ENCODE measurements at places on chromosomes 7 and 10. TPM values are rescaled to one million over a fixed set of nuclear protein-coding genes. Genes with fewer than 3 reads are reported as not detected.

RBP4 gene
- total RNA-seq, result 0.31 TPM

GCK gene
- 4.9 TPM for total RNA-seq

GRCh38 chr10:112959207-112959838, 9.3 kb downstream of the TCF7L2 start:
- no peaks in the 10 kb centered on the region for H3K36me3 ChIP-seq
- H3K4me3 ChIP-seq, result no peak overlapping the region
- DNase-seq, result no peak
- H3K27me3 ChIP-seq, result no peaks in the 10 kb centered on the region

GRCh38 chr7:50349963-50350944, 45.7 kb downstream of the IKZF1 start:
- no peaks in the 10 kb centered on the region for H3K27me3 ChIP-seq
- no peak for DNase-seq
- H3K36me3 ChIP-seq, result no peaks in the 10 kb centered on the region
- H3K4me3 ChIP-seq, result no peak overlapping the region
- H3K27ac ChIP-seq, result no peak overlapping the region
